ENCODE measurements at places on chromosomes 5 and 9.

DNA sequence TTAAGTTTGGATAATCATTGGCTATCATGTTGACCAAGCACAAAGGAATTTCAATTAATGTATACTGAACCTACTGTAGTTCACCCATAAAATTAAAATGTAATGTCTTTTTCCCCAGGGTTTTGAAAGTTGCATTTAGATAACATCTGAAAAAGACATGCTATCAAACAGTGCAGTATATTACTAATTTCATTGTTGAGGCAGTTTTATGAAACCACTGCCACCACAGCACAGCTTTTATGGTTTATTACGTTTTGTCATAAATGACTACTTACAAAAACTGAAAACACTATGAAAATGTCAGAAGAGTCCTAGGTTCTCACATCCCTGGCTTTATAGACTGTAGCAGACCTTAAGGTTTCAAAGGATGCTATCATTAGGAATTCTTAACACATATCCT, 32.0 kb upstream of the HAPLN1 start:
- no peak for DNase-seq

GRCh38 chr5:41924872-41925554, at the start of gene FBXO4:
Gene FBXO4, plus strand, starts transcription at chr5:41925281. Its CDS starts 29 bp downstream, at chr5:41925310.
- peak; percentile 89 for DNase-seq

DNA sequence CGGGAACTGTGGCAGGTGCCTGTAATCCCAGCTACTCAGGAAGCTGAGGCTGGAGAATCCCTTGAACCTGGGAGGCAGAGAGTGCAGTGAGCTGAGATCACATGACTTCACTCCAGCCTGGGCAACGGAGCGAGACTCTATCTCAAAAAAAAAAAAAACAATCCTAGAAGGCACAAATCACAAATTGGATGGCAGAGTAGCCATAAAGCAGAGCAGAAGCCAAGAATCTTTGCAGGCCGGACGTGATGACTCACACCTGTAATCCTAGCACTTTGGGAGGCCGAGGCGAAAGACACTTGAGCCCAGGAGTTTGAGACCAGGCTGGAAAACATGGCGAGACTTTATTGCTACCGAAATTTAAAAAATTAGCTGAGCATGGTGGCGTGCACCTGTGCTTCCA, 9.2 kb upstream of the FUBP3 start:
- no peak for DNase-seq

- DNase-seq, result no peak
These were observed 4.1 kb upstream of the RNF130 start for GRCh38 chr5:180075703-180076102.

GRCh38 chr5:103216137-103216536, 42.4 kb upstream of the MACIR start:
- no peak for DNase-seq

GRCh38 chr9:133168432-133168831, 4.7 kb upstream of the GBGT1 start:
- no peak for DNase-seq
